ENCODE measurements at places on chromosomes 4 and X.
A peak's percentile ranks its signal among the peaks of the same experiment; 100 is the strongest.

GRCh38 chrX:48968377-48968776, 3.3 kb downstream of the KCND1 start:
- DNase-seq = no peak

DNA sequence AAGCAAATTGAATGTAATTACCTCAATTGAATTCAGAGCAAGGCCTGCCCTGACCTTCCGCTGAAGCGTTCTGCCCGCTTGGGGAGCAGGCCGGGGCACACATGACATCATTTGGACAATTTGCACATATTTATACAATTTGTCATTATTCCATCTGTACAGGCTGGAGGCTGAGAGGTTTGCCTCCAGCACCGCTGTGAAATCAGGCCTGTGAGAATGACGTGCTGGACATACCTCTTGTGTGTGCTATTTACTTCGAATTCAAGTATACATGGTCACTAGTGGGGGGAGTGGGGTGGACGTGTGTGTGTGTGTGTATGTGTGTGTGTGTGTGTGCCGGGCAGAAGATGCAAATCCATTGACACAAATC, 285.6 kb downstream of the SHOX start:
- DNase-seq = no peak

DNA sequence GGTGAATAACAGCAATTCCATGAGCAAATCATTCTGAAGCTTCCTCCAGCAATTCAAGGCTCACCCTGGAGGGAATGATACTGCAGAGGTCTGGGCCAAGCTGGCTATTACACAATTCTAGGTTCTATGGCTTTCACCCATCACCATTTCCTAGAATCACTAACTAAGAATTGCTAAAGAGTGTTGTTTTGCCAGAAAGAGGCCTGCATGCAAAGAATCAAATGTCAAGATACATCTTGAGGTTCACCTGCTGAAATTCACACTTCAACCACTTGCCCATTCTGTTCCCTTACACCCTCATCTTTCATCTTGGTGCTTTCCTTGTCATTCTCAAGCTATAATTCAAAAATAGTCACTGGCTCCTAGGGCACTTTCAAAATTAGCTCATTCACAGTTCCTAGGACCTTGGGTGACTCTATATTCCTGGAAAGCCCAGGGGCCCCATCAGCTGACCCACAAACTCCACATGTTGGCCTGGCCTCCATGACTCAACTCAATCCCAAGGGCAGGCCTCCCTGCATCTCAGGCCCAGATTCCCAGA, 7.0 kb downstream of the APBB2 start:
- DNase-seq = no peak

- no peak for DNase-seq
Measured at GRCh38 chrX:84737471-84737871, 235.2 kb upstream of the HDX start.

DNA sequence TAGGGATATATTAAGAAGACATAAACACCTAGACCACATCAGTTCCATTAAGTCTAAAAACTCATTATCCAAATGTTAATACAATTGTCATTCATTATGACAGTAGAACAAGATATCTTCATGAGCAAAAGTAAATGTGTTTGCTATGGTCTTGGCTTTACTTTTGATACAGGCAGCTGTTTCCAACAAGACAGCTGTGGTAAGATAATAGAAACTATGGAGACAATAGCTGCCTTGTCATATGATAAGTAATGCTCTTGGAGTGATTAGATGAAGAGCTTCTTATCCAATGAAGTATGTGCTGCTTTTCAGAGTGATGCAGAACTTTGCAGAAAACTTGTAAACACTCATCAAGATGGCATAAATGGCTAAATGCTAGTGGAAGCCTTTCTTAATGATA, 1066.0 kb downstream of the FSTL5 start:
- DNase-seq = no peak

DNA sequence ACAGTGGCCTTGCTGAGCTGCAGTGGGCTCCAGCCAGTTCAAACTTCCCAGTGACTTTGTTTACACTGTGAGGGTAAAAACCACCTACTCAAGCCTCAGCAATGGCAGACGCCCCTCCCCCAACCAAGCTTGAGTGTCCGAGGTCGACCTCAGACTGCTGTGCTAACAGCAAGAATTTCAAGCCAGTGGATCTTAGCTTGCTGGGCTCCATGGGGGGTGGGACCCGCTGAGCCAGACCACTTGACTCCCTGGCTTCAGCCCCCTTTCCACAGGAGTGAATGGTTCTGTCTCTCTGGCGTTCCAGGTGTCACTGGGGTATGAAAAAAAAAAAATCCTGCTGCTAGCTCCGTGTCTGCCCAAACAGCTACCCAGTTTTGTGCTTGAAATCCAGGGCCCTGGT, 168.9 kb upstream of the INTU start:
- DNase-seq = no peak

DNA sequence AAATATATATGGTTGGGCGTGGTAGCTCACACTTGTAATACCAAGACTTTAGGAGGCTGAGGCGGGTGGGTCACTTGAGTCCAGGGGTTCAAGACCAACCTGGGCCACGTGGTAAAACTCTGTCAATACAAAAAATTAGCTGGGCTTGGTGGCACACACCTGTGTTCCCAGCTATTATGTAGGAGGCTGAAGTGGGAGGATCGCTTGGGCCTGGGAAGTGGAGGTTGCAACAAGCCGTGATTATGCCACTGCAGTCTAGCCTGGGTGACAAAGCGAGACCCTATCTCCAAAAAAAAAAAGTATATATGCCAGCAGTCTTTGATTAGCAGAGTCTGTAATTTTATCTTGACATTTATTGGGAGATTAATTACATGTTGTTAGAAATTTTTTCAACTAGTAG, 8.7 kb downstream of the EIF2S3 start:
- no peak for DNase-seq

DNA sequence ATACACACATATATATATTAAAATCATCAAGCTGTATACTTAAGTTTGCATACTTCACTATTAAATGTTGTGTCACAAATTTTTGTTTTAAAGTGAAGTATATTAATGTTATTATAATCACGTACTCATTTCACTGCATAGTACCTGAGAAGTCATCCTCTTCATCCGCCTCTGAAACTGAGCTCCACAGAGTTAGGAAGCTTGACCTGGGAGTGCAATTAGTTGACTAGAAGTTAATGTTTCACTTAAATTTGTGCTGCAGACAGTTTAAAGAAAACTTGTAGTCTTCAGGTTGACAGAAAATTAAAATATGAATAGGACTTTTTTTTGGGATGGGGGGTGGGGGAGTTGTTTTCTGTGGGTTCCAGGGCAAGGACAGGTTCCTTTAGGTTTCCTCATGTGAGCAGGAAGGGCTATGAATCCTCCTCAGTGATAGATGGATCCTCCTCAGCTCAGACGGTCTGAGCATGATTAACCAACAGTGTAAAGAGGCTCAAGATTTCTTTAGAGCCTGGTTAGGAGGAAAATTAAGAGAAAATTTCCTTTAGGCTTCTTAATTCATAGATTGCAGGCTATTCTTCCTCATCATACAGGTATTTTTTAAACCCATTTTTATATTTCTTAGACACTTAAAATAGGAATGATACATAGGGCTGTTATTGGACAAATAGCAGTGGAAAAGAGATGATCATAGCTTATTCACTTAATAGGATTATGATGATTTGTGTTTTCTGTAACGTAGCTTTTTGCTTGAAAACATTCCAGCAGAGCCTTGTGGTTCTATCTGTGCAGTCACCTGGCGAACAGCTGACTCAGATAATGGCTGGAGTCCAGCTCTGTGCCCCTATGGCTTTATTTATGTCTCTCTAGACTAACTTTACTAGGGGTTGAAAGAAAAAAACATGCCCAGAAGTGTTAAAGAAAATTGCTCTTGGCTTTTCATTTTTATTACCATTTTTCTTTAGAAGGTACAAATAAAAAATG, 102.7 kb downstream of the SLC4A4 start:
- DNase-seq = no peak

- no peak for DNase-seq
Measured at GRCh38 chr4:167452922-167453430, 218.7 kb upstream of the SPOCK3 start.

- peak; percentile 92 for DNase-seq
Measured at GRCh38 chr4:52102587-52102986, 51.5 kb downstream of the SPATA18 start.

DNA sequence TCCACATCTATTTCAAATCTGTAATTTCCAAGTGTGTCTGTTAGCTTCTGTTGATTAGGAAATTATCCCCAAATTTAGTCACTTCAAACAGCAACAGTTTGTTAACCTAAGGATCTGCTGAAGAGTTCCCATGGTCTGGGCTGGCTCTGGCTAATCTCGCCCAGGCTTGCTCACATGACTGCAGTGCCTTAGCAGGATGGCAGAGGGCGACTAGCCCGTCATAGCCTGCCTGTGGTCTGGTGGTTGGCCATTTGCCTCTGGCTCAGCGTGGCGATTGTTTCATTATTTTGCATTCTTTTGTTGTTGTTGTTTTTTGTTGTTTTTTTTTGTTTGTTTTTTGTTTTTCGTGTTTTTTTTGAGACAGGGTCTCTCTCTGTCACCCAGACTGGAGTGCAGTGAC, 264.0 kb downstream of the TRIML1 start:
- no peak for DNase-seq

- no peak for DNase-seq
Measured at GRCh38 chrX:143435916-143436315, 81.4 kb downstream of the SPANXN3 start.

DNA sequence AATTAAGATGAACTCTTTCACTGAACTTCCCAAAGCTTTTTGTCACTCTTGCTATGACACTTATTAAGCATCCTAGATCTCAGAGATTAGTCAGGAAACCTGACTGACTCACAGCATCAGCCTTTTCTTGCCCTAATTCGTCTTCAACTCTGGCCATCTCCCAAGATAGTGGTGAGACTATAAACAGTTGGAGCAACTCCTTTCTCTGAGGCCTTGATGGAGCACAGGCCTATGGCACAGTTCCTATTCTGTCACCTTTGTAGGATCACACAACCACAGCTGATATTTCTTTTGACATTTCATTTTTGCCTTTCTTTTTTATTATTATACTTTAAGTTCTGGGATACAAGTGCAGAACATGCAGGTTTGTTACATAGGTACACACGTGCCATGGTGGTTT, 217.6 kb downstream of the PRR32 start:
- no peak for DNase-seq

Data from kidney capillary endothelial cell (primary cell).